Anterior cingulate cortex (tissue), 58 donors: ENCODE measurements at places on chromosomes 12 and 14.

DNA sequence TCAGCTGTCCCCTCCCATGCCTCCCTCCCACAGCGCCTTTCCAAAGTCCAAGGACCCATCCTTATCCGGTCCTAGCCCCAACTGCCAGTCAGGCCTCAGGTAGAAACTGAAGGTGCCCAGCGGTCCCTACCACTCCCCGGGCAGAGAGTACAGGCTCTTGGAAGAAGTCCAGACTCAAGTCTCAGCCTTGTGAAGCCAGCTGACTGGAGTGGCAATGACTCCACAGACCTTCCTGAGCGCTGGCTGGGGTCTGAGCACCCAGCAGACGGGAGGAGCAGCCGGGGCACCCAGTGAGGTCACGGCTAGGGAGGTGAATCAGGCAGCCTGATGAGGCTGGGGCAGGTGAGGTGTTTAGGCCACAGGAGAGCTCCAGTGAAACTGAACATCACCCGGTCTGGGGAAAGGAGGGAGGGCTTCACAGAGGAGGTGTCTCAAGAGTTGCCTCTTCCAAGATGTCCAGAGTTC is 60.0 kb downstream of the ITPK1 start:
- no peak for DNase-seq

- DNase-seq: peak; percentile 35
Measured at GRCh38 chr14:73753887-73754795, 40.0 kb upstream of the PNMA1 start.

GRCh38 chr12:131636266-131636665 is 74.6 kb upstream of the SFSWAP start:
- no peak for DNase-seq

- DNase-seq: no peak
Measured at GRCh38 chr12:24244801-24245200, 295.3 kb upstream of the SOX5 start.

DNA sequence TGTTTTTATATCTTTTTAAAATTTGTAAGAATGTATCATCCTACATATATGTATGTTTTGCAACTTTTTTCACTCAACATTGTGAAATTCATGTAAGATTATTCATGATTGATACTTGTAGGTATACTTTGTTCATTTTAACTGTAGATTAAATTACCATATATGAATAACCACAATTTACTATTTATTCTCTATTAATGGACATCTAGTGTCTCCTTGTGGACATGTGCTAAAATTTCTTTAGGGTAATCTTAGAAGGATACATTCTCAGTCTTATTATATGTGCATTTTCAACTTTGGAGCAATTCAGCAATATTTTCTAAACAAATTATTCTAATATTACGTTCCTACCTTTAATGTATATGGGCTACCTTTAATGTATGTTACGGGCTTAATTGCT is 192.4 kb downstream of the FUT8 start:
- no peak for DNase-seq

DNA sequence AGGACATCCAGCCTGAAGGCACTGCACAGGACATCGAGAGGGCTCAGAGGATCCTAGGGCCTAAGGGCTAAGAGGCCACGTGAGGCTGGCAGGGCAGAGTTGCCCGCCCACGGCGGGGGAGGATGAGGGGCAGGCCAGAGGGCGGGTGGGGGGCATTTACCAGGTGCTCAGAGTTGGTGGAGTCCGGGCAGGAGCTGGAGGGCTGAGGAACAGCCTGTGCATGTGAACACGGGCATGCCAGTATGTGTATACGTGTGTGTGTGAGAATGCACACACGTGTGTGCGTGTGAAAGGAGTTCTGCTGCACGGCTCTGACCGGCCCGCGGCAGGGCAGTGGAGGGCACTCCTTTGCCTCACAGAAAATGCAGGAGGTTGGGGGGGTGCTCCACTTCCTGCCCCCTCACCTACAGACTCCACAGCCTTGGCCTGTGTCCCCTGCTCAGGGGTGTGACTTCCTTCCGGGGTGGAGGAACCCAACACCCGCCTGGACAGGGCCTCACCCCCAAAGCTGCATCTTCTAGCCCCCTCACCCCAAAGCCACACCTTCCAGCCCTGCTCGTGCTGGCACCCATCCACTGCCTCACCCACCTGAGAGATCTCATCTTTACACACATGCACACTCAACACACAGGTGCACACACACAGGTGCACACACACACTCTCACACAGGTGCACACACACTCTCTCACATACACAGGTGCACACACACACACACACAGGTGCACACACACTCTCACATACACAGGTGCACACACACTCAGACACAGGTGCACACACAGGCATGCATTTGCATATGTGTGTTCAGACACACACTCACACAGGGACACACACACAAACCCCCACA is 11.8 kb upstream of the GPR132 start:
- no peak for DNase-seq

GRCh38 chr12:59149995-59150642 is 229.8 kb upstream of the LRIG3 start:
- DNase-seq: no peak

DNA sequence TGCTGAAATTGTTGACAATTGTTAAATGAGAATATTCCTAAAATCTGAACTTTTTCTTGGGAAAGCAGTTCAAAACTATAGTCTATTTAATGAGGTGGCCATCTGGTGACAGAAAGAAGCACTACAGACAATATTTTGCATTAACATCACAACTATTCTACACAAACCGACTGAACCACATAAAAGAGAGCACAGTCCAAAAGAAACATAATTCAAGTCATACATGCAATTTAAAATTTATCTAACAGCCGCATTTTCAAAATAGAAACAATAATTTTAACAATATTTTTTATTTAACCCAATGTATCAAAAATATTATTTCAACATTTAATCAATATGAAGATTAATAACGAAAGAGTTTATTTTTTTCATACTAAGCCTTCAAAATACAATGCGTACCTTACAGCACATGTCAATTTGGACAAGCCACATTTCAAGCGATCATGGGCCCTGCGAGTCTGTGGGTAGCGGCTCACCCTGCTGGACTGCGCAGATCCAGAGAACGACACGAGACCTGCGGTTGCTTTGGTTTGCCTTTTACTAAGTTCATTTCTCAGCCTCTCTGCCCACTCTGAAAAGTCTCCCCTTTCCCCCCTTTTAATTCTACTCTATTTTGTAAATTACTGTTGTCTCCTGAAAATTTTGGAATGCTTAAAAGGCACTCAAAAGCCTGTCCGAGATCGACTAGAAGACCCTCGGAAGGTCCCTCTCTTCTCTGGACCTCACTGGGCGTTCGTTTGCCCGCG is 947 bp upstream of the LRRC9 start:
- DNase-seq: no peak

GRCh38 chr14:34470319-34470718 is 8.3 kb upstream of the SPTSSA start:
- DNase-seq: no peak

GRCh38 chr14:52299692-52300278 is 14.3 kb upstream of the PTGER2 start:
- no peak for DNase-seq

DNA sequence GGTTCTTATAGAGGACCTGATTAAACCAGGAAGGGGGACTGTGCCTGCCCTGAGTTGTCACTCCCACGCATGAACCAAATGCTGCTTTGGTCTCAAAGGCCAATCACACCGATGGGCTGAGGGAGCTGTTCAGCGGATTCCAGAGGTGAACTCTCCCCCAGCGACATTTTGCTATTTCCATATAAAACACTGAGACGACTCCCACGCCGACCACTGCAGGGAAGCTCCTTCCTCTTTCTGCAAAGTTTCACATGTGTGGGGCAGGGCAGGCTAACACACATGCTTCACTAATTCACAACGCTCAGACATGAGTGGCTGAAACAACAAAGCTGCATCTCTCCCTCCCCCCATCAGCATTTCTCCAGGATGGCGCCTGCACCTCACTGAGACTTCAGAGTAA is 37.8 kb upstream of the TMEM132D start:
- no peak for DNase-seq

GRCh38 chr14:36718216-36718615 is 56.6 kb downstream of the PAX9 start:
- no peak for DNase-seq

DNA sequence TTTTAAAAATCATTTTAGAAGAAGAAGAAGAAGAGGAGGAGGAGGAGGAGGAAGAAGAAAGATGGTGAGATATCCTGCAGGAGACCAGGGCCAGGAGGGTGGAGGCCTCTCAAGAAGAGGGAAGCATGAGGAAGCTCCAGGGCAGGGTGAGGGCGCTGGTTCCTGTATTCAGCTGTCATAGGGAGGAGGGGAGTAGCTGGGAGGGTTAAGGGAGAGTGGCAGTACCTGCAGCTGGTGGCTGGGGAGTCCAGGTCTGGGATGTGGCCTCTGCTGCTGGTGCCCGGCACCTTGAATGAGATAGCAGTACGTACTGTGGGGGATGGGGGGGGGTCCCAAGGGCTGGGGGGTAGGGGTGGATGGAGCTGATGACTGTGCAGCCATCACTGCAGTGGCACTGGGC is 9.8 kb downstream of the RBP5 start:
- DNase-seq: no peak

DNA sequence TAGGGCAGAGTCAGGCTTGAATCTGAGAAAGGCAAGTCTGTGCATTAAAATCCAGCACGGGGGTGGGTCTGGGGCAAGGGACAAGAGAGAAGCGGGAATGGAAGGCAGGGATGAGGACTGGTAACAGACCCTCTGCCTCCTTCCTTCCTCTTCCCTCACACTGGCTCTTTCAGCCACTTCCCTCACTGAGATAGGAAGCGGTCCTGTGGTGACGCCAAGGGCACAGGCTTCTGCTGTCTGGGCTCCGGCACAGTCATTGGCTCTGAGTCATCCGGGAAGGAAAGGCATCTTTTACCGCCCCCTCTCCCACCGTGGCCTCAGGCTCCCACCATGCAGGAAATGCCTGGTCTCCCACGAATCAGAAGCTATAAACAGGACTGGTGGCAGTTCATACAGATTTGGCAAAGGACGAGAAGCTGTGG is 70.2 kb downstream of the ETV6 start:
- DNase-seq: peak; percentile 59

DNA sequence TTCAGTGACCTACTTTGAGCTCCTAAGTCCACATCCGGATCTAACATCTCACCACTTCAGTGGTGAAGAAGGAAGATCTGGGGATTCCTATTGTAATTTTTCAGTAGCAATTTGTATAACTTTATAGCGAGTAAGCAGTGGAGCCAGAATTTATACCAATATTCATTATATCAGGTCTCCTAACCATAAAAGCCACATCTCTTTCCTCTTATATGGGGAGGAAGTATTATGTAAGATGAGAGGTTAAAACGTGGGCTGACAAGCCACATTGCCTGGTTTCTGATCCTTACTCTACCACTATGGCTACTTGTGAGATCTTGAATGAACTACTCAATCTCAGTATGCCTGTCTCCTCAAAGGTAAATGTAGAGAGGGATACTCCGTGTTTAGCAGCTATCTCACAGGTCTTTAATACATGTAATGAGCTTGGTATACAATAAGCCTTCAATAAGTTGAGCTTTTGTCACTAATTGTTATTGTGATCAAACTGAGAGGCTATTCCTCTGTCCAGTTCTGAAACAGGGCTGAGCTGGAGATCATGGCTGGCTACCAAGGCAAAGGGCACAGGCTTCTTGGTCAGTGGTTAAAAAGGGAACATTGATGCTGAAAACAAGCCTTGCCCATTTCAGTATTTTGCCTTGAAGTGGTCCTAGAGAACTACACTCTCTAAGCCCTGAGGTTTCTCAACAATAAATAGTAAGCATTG is 3.3 kb upstream of the TMEM117 start:
- DNase-seq: no peak

- DNase-seq: no peak
Measured at GRCh38 chr14:64125270-64125669, 168.9 kb downstream of the ESR2 start.

DNA sequence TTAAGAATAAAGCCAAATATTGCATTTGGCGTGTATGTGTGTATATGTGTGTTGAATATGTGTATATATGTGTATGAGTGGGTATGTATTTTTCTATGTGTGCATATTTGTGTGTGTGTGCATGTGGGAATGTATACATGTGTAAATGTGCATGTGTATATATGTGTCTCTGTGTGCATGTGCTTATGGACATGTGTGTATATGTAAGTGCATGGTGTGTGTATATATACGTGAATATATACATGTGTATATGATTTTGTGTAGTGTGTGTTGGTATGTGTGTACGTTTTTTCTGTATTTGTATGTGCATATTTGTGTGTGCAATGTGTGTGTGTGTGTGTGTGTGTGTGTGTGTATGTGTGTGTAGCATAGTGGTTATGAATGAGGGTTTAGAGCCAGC is 1021.0 kb downstream of the AACS start:
- DNase-seq: no peak

DNA sequence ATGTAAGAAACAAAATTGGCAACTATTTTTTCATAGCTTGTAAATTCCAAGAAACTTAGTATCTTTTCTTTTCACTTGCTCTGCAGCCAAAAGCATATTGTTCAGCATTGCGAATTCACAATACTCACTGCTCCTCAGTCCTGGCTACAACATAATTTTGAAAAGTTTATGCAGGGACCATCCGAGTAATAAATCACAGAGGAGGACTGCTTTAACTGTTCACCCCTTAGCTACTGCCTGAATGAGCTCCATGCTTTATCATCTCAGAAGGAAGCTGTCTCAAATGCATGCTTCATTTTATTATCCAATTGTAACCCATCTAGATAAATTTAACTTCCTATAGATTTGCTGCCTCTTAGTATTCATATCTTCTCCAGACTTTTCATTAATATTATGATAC is 827.8 kb downstream of the DIO2 start:
- no peak for DNase-seq

GRCh38 chr14:105091517-105092170 is 26.4 kb upstream of the GPR132 start:
- no peak for DNase-seq

- no peak for DNase-seq
Measured at GRCh38 chr14:58919217-58919616, 269.2 kb upstream of the DAAM1 start.

DNA sequence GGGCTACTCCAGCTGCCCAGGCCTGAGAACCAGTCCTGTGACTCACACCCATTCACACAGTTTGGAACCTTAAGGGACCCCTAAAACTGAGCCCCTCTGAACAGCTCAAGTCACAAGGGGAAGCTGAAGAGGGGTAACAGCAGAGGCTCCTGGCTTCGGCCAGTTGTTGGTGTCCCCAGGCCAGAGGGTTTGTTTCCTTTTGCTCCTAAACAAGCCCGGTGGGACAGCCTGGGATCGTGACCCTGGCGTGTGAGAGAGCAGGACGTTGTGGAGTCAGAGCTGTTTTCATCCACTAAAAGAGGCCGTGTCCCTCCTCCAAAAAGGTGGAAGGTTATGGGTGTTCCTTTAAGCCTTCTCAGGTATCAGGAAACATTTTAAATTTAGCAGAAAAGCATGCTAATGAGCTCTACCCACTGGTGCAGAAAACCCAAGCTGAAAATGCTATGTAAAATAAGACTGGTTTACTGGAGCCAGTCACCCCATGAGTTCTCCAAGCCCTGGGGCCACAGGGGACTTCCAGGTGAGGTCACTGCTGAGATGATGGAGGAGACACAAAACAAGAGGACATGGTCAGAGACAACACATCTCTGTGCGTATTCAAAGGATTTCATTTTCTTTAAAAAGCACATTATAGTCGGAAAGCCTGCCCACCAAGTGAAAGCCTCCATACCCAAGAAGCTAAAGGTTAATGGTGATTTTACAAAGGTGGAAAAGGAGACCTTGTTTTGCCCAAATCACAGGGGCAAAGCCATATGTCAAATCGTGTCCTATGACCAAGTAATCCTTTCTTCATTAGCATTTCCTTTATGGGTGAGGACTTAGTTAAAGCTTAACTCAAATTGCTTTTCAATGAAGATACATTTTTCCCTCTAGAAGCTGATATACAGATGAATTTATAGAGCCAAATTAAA is 14.1 kb downstream of the PRKAB1 start:
- DNase-seq: no peak

- DNase-seq: no peak
Measured at GRCh38 chr14:31942166-31942841, 134.8 kb upstream of the ARHGAP5 start.

- DNase-seq: no peak
Measured at GRCh38 chr14:99462210-99462609, 18.4 kb downstream of the SETD3 start.
